ENCODE measurements at places on chromosomes 12 and 14.

GRCh38 chr14:24321212-24321975 is 10.1 kb downstream of the LTB4R start:
- no peak for DNase-seq

GRCh38 chr14:61704554-61704953 is 9.2 kb downstream of the HIF1A start:
- DNase-seq = no peak

DNA sequence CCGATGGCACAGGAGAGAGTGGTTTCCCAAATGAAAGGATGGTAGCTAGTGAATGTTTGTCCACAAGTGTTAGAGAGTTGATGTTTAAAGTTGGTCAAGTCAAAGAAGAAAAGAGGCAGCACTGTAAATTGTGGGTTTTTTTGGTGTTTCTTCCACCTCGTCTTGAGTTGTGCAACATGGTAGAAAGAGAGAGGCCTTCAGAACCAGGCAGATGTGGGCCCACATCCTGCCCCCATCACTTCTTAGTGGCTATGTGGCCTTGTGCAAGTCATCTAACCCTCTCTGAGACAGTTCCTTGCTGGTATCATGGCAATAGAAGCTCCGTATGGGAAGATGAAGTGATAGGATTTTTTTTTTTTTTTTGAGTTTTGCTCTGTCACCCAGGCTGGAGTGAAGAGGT is 60.8 kb downstream of the NDUFA12 start:
- DNase-seq = no peak

- DNase-seq = no peak
Measured at GRCh38 chr12:13222076-13222475, 25.6 kb downstream of the EMP1 start.

DNA sequence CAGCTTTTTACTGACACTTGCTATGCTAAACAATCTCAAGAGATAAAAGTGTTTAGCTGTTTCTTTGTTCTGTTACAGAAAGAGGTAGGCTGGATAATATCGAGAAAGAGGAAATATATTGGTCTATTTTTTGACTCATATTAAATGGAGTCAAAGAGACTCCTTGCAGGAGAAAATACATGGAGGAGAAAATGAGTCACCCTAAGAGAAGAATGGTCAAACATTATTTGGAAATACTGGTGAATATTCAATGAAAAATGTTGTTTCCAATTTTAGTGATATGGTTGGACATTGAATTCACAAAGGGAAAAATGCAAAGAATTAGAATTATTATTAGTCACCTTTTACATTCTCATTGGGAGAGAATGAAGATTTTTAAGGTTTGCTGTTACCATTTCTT is 3.2 kb downstream of the KCNJ8 start:
- DNase-seq = no peak

DNA sequence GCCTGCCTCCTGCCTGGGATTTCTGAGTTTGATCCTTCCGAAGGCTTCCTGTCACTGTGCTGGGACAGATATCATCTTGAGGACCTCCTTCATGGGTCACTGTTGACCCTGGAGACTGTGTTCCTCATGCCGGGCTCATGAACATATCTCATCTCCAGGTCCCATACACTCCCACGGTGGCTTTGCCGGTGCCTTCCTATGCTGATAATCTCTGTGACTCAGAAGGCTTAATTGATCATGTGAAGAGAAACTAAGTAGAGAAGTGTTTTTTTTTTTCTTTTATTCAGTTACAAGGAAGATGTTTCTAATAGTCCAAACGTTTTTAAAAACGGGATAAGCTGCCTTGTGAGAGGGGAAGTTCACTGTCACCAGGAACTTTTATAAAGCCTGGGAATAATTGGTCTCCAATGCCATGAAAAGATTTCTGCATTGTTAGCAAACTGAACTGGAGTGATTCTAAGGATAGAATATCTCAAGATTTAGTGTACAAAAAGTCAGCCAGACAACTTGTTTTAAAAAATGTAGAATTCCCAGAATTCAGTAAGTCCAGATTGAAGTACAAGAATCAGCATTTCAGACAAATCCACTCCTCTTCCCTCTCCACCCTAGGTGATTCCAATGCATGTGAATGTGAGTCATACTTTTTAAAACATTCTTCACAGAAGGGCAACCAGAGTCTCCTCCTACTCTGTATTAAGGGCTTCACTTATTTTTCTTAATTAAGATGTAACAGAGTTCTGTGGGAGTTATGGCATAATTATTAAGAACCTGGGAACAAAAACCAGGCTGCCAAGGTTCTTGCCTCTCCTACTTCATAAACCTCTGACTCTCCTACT is 139.8 kb upstream of the LGR5 start:
- DNase-seq = no peak

GRCh38 chr12:120168337-120168736 is 26.2 kb downstream of the GCN1 start:
- no peak for DNase-seq

GRCh38 chr12:121558956-121559355 is 21.9 kb downstream of the KDM2B start:
- no peak for DNase-seq

- no peak for DNase-seq
Measured at GRCh38 chr12:121314431-121314830, 17.9 kb upstream of the CAMKK2 start.

DNA sequence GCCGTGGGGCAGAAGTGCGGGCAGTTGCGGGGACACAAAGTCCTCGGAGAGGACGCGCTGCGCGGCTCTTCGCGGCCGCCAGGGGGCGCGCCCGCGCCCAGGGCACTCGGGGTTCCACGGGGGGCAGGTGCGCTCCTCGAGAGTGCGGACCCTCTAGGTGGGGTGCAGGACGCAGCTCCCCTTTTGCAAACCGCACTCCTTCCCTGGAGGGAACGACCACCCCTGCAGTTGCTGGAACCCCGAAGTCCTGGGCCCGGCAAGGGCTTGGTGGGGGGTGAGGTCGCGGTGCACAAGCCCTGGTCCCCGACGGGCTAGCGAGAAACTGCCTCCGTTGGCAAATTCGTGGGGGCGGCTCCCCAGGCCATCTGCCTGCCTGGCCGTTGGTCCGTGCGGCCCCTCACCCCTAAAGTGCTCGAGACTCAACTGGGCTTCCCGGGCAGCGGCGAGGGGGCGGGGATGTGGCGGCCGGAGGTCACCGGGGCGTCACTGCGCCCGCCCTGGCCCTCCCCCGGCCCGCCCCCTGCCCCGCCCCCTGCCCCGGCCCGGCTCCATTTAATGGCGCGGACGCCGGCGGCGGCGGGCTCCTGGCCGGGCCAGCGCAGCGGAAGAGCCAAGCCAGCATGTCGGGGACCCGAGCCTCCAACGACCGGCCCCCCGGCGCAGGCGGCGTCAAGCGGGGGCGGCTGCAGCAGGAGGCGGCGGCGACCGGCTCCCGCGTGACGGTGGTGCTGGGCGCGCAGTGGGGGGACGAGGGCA is at the start of gene ADSS1:
Gene ADSS1 (plus strand): TSS at position 579 of the 756 bp plus-strand sequence. CDS start 42 bp downstream, at position 621.
- DNase-seq = no peak

DNA sequence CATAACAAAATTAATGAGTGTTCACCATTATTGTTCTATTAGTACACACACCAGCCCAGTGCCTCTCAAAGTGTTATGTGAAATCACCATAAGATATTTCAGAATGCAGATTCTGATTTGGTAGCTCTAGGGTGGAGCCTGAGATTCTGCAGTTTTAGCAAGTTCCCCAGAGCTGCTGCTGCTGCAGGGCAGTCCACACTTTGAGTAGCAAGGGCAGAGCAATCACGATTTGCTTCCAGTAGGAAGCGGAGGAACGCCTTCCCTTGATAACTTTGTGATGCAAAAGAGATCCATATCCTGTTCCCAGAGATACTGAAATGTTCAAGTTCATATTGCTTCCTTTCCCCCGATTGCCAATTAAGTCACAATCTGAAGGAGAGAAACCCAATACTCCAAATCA is 57.9 kb downstream of the SLC17A8 start:
- DNase-seq = no peak

DNA sequence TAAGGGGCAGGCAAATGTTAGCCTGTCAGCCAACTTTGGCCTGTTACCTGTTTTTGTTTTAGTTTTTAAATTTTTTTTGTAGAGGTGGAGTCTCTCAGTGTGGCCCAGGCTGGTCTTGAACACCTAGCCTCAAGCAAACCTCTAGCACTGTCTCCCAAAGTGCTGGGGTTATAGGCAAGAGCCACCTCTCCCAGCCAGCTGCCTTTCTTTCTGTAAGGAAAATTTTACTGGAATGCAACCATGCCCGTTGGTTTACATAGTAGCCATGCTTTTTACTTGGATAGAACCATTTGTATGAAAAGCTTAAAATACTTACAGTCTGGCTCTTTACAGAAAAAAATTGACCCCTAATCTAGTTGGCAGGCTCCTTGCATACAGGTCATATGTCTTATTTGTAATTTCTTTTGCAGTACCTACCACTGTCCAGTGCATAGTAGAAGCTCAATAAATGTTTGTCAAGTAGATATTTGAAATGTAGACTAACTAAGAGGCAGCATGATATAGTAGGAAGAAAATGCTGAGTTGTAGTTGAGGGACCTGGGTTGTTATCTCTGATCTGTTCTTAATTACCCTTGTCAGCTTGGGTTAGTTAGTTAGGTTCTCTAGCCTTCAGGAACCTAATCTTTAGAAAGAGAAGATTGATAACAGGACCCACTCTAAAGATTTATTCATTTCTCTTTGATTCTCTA is 4.7 kb downstream of the MDM2 start:
- no peak for DNase-seq

DNA sequence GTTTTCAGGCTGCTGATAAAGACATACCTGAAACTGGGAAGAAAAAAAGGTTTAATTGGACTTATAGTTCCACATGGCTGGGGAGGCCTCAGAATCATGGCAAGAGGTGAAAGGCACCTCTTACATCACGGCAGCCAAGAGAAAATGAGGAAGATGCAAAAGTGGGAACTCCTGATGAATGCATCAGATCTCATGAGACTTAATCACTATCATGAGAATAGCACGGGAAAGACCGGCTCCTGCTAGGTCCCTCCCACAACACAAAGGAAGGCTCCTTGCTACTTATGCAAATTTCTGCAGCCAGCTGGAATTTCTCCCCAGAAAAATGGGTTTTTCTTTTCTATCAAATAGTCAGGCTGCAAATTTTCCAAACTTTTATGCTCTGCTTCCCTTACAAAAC is 174.1 kb upstream of the RMST start:
- no peak for DNase-seq

DNA sequence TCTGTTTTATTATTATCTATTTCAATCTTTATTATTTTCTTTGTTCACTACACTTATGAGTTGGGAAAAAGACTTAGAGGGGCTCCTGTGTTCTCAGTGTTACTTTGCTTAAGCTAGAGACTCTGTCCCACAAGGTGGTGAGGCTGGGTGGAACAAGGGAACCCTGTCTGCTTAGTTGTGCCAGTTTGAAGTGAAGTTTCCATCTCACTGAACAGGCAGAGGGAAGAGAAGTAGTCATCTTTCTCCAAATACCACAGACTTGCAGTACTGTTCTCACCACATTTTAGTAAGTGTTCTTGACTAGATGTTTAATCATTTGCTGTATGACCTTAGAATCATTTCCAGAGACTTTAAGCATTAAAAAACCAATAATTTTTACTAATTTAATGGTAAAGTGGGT is 195.7 kb upstream of the NEDD1 start:
- DNase-seq = no peak

DNA sequence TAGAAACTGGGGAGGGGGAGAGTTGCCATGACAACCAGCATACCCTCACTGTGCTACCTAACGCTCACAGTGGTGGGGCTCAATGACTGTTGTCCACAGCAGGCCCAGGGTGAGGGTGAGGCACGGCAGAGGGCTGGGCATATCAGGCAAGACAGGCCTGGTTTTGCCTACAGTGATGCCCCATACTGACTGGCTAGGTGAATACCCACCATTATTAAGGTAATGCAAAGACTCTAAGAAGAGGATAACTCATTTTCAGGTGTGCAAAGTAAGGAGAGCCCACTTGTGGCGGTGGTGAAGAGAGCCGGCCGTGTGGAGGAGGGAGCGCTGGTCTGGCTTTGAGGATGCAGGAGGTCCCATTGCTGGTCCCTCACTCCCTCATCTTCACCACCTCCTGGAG is 422.3 kb downstream of the FUT8 start:
- DNase-seq = no peak

GRCh38 chr14:96824283-96824682 is 27.1 kb downstream of the VRK1 start:
- no peak for DNase-seq

GRCh38 chr14:51889851-51890250 is 29.4 kb downstream of the GNG2 start:
- DNase-seq = no peak

All from left kidney (tissue), 8 donors.